Activated CD4-positive, alpha-beta T cell treated with anti-CD3 and anti-CD28 coated beads, Interleukin-2, amount 50 U/mL, for 24 hours (primary cell): ENCODE measurements at places on chromosomes 2 and 18.

- DNase-seq = no peak
Observed at GRCh38 chr2:224901121-224901676, 141.1 kb downstream of the DOCK10 start.

GRCh38 chr2:32683520-32684086 is 55.8 kb downstream of the TTC27 start:
- DNase-seq = no peak

- DNase-seq = no peak
Observed at GRCh38 chr2:139079311-139079710, 299.1 kb upstream of the NXPH2 start.

DNA sequence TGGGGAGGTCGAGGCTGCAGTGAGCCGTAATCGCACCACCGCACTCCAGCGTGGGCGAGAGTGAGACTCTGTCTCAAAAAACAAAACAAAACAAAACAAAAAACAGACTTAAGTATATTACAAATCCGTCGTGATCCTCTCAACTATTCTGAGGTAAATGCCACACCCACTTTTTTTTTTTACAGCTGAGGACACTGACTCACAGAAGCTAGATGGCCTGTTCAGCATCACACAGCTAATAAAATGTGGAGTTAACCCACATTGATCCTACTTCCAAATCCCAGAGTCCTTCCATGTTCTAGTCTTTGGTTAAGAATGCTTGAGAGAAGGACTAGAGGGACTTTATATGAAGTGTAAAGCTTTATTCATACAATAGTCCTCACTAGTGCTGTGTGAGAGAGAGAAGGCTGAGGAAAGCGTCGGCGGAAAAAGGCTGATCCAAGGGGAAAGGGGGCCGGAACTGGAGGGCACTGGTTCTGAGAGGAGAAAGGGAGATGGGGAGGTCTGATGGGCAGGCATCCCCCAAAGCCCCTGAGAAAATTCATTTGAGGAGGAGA is 627 bp downstream of the RNF25 start:
- no peak for DNase-seq

DNA sequence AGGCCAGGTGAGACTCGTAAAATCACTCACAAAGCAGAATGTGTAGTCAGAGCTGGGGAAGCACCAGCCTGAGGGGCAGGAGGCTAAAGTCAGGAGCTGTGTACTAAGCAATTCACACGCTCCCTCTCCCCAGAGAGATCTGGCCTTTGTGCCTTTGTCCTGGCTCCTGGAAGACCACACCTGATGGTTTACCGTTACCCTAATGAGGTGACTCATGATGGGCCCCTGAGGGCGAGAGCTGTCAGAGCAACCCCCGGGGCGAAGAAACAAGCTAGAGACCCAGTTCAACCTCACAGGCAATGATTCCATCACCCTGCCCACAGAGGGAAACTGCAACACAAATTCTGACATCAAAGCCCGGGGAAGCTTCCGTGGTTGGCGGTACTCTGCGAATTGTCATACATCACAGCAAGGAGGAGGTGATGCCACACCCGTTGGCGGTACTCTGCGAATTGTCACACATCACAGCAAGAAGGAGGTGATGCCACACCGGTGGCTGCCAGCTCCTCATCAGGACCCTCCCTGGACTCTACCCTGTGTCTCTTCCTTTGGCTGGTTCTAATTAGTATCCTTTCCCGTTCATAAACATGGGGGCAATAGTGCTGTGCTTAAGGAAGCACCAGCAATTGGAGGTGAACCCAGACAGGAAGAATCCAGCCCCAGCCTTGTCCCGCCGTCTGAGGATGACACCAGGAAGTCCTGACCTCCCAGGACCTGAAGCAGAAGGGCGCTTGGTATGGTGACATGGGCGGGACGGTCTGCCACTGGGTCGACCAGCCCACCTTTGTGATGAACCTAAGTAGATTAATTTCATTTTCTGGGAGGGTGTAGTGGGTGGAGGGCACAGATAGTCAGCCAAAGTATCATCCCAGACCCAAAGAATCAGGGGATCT is 30.5 kb downstream of the B3GNT7 start:
- DNase-seq = no peak

DNA sequence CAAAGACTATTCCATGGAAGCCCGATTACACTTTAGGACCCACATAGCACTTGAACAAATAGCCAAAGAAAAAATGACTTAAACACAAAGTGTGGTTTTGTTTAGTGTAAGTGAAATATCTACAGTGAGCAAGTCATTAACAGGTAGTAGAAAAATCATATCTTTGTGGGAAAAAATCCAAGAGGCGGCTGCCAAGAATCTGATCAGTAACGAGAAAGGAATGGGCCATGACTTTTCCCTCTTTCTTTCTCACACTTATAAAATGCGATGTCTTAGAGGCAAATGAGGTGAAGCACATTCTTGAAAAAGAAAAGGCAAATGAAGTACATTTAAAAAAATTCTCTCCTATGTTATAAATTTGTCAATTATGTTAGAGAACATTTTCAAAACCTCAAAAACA is 12.9 kb upstream of the GEMIN6 start:
- no peak for DNase-seq

DNA sequence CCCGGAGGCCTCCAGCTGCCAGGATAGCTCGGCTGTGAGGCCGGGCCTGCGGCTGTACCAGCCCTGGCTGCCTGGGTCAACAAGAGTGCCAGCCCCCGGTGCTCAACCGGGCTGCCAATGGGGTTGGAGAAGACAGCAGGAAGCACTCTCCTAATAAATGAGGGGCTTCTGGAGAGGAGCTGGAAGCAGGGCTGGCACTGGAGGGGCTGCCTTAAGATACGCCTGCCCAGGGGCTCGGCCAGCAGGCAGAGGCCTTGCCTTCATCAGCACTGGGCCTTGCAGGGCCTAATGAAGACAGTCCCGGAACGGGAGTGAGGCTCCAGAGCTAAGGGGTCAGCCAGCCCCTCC is 73.6 kb downstream of the TEX51 start:
- DNase-seq = no peak

GRCh38 chr2:209713219-209713618 is 58.4 kb upstream of the UNC80 start:
- DNase-seq = no peak
